ENCODE measurements at places on chromosomes 6 and 20. TPM values are rescaled to one million over a fixed set of nuclear protein-coding genes. Genes with fewer than 3 reads are reported as not detected.
A peak's percentile ranks its signal among the peaks of the same experiment; 100 is the strongest.

The EEF1A1 gene
- 9,744 TPM for total RNA-seq

- ATAC-seq: no peak
These were observed 337.4 kb downstream of the GRIK2 start for GRCh38 chr6:101730954-101731353.

The ERVFRD-1 gene
- total RNA-seq: 0.50 TPM

DNA sequence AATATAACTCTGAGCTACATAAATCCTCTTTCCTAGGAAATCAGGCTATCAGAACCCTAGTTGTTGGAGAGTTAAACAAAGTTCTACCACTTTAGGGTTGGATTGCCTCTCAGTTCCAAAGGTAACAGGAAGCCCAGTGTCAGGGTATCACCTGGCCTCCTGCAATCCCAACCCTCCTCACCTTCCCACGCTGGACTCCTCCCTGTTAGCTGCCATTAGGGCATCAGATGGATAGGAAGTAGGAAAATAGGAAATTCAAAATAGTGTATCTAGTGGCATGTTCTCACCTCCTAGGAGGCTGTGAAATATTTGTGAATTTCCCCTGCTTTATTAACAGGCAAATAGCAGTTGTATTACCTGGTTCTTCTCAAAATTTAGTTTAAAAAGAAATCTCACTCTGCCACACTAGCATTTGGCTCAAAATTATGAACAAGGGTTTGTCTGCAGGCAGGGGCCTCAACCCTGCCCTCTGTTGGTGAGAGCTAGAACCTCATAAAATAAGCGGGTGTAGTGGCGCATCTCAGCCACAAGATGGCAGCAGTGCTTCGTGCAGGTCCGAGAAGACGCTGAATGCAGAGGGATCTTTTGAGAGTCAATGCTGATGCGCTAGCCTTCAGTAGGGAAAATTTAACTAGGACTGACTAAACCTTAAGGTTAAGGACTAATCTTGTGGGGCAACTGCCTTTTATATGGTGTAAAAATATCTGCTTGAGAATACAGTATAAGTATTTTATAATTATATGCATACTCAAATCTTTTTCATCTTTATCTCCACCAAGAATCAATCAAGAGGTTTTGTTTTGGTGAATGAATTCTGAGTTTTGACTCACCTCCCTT is 209.8 kb upstream of the KCNQ5 start:
- ATAC-seq: peak; percentile 75

GRCh38 chr20:584161-584970 is 25.7 kb downstream of the TCF15 start:
- peak; percentile 75 for ATAC-seq

DNA sequence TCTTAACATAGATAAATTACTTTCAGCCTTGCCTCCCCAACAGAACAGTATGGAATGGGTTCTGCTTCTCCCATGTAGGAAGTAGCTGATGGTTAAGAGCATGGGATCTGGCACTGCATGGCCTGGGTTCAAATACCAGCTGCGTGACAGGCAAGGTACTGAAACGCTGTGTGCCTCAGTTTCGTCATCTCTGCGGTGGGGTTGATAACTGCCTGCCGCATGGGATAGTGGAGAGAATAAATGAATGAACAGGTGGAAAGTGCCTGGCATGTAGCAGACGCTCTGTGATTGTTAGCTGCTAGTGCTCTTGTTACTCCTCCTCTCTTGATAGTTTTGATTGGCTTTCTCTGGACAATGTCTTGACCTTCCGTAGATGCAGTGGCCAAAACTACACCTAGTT is 213.3 kb downstream of the ZDHHC14 start:
- no peak for ATAC-seq

- peak; percentile 46 for ATAC-seq
These were observed 15.2 kb downstream of the CTCFL start for GRCh38 chr20:57509665-57510237.

The CRISP2 gene
- total RNA-seq: not detected

DNA sequence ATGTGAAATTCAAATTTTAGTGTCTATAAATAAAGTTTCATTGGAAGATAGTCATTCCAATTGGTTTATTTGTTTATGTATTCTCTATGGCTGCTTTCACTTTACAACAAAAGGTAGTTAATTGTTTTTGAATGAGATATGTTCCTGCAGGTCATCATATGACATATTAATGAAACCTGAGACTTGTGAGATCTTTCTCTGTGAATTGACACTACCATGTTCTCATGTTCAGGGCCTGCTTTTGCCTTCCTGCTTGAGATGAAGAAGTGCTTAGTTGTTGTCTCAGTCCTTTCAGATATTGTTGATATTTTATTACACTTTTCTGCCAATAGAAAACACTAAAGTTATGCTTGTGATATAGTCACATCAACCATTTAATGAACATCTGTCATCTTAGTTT is 132.5 kb downstream of the UTRN start:
- no peak for ATAC-seq

DNA sequence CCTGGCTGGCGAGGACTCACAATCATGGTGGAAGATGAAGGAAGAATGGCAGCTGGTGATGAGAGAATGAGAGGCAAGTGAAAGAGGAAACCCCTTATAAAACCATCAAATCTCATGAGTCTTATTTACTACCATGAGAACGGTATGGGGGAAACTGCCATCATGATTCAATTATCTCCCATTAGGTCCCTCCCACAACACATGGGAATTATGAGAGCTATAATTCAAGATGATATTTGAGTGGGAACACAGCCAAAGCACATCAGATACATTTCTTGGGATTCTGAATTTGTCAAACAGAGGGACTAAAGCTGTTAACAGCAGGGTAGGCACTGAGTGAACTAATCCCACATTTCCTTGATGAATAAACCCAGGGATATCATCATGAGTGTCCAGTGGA is 116.2 kb upstream of the PLCB4 start:
- no peak for ATAC-seq

The BMP5 gene
- not detected for total RNA-seq

GRCh38 chr6:3292431-3293197 is 33.9 kb downstream of the PSMG4 start:
- ATAC-seq: no peak

- ATAC-seq: no peak
These were observed 284.1 kb upstream of the PLN start for GRCh38 chr6:118263921-118264486.

- ATAC-seq: peak; percentile 19
These were observed 56.0 kb downstream of the BCAS1 start for GRCh38 chr20:54014293-54014926.

The GSTA3 gene
- not detected for total RNA-seq

The CCDC170 gene
- 0.50 TPM for total RNA-seq

DNA sequence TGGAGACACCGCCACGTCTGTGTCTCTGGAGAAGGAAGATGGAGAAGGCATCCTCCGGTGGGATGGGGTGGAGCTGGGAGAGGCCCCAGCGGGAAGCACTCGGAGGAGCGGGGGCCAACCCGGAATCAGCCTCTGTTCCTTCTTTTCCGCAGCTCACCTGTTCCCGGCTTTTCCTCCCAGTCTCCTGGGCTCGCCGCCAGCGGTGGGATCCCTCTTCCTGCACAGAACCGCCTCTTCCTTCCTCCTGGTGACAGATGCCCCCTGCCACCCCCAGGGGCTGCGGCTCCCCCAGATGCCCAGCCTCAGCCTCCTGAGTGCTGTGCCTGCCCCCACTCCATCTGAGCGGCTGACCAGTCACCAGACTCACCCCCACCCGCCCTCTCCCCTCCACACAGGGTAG is 23.3 kb downstream of the RAMACL start:
- no peak for ATAC-seq

- peak; percentile 20 for ATAC-seq
These were observed 116.0 kb upstream of the FOXA2 start for GRCh38 chr20:22700367-22700766.

- no peak for ATAC-seq
These were observed 55.6 kb downstream of the KCNB1 start for GRCh38 chr20:49426873-49427272.

DNA sequence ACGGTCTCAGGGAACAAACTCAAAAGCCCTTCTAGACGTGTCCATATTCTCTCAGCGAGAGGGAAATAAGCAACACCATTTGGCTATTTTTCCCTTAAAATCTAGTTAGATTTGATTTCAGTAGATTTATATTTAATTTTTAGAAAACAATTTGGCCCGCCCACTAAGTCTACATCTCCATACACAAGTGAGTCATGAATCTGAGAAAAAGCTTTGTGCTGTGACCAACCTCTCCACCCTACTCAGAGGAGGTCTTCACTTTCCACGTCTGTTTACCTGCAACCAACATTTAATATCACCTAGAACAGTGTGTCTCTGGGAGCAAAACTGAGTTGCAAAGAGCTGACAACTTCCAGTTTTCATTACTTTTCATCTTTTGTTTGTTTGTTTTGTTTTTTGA is 48.6 kb downstream of the HAO1 start:
- ATAC-seq: no peak

GRCh38 chr6:69044534-69044933 is 409.5 kb downstream of the ADGRB3 start:
- ATAC-seq: no peak

The NMBR gene
- not detected for total RNA-seq

DNA sequence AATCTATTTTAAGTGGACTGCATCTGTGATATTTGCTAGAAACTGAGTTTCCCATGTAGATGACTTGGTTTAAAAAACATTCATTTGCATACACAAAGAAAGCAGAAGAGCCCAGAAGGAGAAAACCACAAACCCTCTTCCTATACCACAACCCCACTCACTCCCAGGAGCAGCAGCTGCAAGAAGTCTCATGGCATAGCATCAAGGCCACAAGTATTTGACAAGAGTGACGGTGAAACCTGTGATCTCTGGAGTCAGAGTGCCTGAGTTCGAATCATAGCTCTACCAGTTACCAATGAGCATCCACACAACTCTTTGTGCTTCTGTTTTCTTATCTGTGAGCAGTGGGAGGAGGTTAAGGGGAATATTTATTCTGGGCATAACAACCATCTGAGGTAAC is 44.7 kb upstream of the SIRPG start:
- ATAC-seq: no peak

GRCh38 chr6:166570929-166571713 is 15.4 kb downstream of the RAMACL start:
- ATAC-seq: no peak

The SPAG4 gene
- 9.9 TPM for total RNA-seq

The SLC32A1 gene
- 0.85 TPM for total RNA-seq

GRCh38 chr6:16487996-16488674 is 249.7 kb downstream of the GMPR start:
- ATAC-seq: no peak

DNA sequence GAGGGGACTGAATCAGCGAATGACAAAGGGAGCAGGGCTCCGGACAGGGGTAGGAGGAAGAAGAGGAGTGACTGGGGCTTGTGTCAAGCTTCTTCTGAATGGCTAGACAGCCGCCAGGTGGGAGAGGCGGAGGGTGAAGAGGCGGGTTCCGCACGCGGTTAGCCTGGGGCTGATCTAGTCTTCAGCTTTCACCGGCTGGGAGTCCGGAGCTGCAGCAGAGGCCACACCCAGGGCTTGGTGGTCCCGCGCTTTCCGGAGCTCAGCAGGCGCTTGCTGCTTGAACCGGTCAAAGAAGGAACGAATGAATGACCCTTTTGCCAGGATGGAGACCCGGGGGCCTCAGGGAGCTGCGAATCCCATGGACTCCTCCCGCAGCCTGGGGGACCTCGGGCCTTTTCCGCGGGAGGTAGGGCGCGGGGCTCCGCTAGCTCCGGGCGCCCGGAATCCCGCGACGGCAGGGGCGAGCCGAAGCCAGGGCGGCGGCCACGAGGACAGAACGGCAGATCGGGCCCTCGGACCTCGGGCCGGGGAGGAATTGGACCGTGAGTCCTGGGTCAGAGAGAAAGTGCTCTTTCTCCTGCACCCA is at the start of gene C6orf141:
C6orf141 (plus strand) TSS at position 177 of the 586 bp plus-strand sequence; CDS start at position 302, 125 bp downstream.
- ATAC-seq: peak; percentile 25

All from motor neuron (in vitro differentiated cells).